ENCODE measurements at places on chromosomes 3 and 15.

- DNase-seq = no peak
These were observed at the start of gene SLC51B for GRCh38 chr15:65044724-65045481. Gene SLC51B, plus strand, starts transcription at chr15:65045387. Its CDS starts 4,618 bp downstream, at chr15:65050005.

GRCh38 chr3:144018776-144019175 is 47.2 kb downstream of the DIPK2A start:
- no peak for DNase-seq

GRCh38 chr3:116141724-116142123 is 303.6 kb downstream of the LSAMP start:
- no peak for DNase-seq

- DNase-seq = peak; percentile 40
These were observed 25.8 kb upstream of the RSL24D1 start for GRCh38 chr15:55222588-55222987.

- peak; percentile 63 for DNase-seq
These were observed at the start of gene SHF for GRCh38 chr15:45187894-45188830. Gene SHF, minus strand, starts transcription at chr15:45187966. Its CDS starts 15 bp downstream, at chr15:45187951.

DNA sequence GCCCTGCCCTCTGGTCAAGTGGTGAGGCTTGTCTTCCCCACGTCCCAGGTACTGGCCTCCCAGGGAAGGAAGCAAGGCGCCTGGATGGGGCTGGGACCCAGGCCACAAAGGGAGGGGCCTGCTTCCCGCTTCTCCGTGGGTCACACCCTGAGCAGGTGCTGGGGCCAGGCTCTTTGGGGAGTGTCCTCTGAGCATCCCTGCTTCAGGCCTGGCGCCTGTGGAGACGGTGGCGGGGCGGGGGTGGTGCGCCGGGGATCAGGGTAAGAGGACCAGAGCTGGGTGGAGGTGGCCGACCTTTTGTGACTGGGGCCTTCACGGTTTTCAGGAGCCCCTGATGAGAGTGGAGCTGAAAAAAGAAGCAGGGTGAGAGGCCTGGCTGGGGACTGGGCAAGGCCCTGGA is 3.6 kb downstream of the PLA2G4B start:
- DNase-seq = no peak

GRCh38 chr3:18389108-18389733 is 35.9 kb downstream of the SATB1 start:
- peak; percentile 51 for DNase-seq

GRCh38 chr15:58988006-58988785 is 733 bp downstream of the RNF111 start:
- DNase-seq = peak; percentile 62

- DNase-seq = no peak
These were observed 116.9 kb upstream of the GADL1 start for GRCh38 chr3:31011380-31011779.

GRCh38 chr3:177385831-177386301 is 188.6 kb upstream of the TBL1XR1 start:
- no peak for DNase-seq

GRCh38 chr15:35393398-35393797 is 152.6 kb downstream of the DPH6 start:
- DNase-seq = no peak

GRCh38 chr3:59877263-59878037 is 827.6 kb upstream of the CFAP20DC start:
- no peak for DNase-seq

GRCh38 chr3:124364317-124365020 is 365.8 kb upstream of the UMPS start:
- no peak for DNase-seq

DNA sequence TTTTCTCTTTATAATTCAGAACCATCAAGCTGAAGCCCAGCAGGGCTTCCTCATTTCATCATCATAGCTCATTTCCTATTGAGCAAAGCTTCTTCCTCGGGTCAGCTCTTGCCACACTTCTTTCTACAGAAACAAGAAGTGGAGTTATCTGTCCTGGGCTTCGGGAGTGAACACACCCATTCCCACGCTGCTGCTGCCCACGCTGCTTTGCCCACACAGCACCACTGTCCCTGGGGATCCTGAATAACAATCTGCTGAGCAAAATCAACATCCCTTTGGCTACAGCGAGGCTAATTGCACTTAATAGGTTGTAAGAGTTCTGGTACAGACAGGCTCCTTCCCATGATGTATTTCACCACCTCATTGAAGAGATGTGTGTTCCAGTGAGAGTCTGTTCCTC is 23.7 kb downstream of the CEP19 start:
- DNase-seq = no peak

- no peak for DNase-seq
These were observed 42.3 kb upstream of the ZNF280D start for GRCh38 chr15:56775641-56776040.

DNA sequence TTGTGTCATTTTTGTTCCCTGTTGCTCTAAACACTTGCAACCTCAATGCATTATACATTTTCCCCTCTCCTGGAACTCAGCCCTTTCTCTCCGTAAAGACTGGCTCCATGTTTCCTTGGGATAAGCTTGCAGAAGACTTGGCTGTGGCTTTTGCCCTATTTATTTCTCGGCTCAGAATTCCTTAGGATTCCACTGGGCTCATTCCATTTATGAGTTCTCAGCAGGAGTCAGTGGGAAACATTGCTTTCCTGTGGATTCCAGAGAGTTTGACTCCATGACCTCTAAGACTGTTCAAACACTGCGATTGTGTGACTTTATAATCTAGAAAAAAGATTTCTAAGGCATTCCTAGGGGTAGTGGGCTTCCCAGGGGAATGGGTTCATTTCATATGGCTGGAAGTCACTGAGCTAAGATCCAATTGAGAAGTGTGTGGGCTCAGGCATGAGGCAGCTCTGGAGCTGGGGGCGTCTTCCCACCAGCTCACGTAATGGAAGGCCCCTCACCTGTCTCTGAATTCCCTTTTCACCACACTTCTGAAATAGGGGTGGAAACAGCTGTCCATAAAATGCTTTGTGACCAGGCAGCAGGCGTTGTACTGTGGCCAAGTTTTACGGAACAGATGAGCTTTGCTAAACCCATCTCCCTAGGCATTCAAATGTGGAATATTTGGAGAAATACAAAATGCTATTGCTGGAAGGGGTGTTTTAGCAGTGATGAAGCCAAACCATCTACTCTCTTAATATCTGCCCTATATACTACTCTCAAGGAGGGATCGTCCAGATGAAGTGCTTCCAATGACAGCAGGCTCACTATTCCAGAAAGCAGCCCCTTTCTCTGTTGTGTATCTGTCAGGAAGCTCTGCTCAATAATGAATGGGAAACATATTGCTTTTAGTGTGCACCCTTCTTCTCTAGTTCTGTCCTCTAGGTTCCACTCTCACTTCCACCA is 91.8 kb upstream of the BCL6 start:
- no peak for DNase-seq

GRCh38 chr3:134606033-134607025 is 44.5 kb downstream of the KY start:
- no peak for DNase-seq

DNA sequence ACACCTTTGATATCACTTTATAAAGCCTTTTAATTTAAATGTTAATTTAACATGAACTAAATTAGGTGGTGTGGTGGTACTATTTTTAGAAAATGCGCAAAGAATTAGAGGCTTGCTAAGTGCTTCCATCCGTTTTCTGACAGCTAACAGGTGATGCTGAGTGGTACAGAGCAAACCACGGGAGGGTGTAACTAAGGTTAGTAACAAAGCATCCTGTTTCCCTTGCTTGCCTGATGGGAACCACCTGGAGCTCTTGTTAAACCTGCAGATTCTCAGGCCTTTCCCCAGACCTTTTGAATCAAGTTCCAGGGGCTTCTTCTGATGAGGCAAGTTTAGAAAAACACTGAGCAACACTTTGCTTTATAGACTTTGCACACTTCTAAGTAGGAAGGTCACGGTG is 101.0 kb downstream of the ATG7 start:
- no peak for DNase-seq

DNA sequence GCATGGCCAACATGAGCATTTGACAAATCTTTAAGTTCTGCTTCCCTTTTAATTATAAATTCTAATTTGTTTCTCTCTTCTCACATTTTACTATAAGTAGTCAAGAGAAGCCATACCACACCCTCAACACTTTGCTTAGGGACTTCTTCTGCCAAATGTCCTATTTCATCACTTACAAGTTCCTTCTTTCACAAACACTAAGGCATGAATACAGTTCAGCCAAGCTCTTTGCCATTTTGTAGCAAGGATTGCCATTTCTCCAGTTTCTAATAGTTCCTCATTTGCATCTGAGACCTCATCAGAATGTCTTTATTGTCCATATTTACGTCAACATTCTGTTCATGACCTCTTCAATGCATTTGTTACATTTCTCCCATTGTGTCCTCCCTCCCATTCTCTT is 29.4 kb downstream of the SLC22A14 start:
- DNase-seq = no peak

GRCh38 chr3:56118968-56119367 is 349.3 kb downstream of the ERC2 start:
- DNase-seq = no peak

- DNase-seq = no peak
These were observed 472.6 kb upstream of the CDIN1 start for GRCh38 chr15:36106640-36107335.

DNA sequence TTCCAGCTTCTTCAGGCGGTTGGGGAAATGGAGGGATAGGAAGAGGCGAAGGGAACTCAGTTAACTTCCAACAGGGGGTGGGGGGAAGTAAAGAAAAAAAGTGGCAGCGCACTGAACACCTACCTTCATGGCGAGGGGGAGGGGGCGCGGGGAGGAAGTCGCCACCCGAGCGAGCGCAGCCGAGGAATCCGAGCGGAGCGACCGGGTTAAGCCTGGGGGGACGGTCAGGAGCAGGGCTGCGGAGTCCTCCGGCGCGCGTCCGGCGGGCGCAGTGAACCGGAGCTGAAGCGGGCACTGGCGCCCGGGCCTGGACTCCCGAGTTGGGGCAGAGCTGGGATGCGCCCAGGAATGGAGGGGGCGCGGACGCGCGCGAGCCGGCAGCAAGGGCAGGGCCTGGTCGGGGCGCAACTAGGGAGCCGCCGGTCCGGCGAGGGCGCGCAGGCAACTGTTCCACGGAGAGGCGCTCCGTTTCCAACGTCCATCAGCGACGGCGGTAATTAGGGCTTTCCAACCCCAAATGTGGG is at the start of gene WNT5A:
Gene WNT5A (minus strand): TSS at position 450 of the 524 bp plus-strand sequence. CDS start 321 bp downstream, at position 129.
- DNase-seq = no peak

DNA sequence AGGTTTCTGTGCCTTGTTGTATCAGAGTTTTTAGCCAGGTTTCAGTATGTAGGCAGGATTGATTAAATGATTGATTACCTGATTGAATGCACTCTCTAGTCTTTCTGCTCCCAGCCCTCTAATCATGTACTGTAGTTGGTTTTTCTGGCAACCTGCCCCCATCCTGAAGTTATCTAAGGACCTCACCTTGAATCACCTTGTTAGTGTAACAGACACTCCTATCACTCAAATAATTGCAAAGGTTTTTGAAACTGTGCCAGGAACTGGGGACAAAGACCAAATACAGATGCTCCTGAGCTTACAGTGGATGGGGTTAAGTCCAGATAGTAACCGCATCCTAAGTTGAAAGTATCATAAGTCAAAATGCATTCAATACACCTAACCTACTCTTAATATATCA is 141.5 kb upstream of the EIF1B start:
- DNase-seq = no peak

GRCh38 chr3:67704322-67704721 is 49.9 kb upstream of the SUCLG2 start:
- peak; percentile 3 for DNase-seq

- DNase-seq = no peak
These were observed 47.2 kb downstream of the SLC12A8 start for GRCh38 chr3:125165189-125165947.

DNA sequence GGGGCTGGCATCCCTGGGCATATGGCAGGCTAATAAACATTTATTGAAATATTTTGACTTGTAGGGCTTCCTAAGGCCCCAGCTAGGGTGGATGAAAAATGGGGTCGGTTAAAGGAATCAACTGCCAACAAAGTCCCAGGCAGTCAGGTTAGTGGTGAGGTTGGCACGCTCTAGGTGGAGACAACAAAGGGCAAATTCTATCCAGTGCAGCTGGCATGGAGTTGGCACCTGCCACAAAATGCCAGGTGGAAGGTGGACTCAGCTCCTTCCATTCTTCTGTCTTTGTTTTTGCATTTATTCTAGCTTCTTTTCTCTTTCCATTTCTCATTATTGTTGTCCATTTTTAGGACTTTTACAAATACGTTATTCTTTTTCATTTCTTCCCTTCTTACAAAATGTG is 31.0 kb downstream of the LCMT2 start:
- no peak for DNase-seq

- DNase-seq = no peak
These were observed 21.3 kb downstream of the CHD2 start for GRCh38 chr15:92921215-92922131.

GRCh38 chr3:100105501-100105900 is 8.8 kb downstream of the FILIP1L start:
- no peak for DNase-seq

DNA sequence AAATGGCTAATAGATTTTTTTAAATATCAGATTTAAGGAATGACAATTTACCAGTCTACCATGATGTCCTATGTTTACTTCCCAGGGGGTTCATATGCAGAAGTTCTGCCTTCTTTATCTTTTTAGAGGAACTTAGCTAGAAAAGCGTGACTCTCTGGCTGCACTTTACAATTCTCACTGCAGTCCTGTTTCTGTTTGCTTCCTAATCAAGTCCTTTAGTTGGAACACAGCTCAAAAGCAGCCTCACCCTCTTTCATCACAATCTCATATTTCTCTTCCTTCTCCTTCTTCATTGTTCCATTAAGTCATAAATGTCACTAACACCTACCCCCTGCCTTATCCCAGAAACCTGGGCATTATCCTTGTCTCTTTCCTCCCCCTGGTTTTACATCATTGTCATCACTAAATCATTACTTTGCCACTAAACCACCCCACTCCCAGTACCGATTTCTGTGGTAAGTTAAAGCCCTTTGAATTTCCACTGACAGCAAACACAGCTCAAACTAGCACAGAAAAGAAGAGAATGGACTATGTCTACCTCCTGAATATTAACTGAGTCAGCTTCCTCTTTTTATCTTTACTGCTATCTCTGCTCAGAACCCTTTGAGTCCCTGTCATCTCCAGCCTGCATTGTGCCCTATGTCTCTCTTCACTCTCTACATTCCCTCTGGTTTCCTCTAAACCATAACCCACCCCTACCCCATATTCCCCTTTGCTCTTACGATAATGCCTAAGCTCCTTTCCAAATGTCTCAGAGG is 13.8 kb upstream of the PPP4R2 start:
- DNase-seq = no peak

- peak; percentile 5 for DNase-seq
These were observed 50.8 kb upstream of the CRTC3 start for GRCh38 chr15:90478846-90479481.

DNA sequence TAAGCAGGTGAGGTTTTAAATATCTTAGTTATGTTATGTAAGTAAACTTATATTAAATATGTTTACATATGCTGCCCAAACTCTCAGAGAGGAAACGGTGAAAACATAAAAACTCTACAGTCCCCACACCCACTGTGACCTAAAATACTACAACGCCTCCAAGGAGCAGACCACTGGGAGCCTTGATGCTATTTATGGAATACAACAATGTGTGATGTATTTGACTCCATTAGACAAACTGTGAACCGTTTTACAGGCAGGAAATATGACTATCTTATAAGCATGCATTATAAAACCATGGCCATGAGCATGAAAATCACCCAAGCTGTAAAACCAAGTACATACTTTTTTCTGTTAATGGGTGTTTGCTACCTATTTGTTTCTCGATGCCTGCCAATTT is 379.5 kb upstream of the TBL1XR1 start:
- DNase-seq = no peak

Data from CD4-positive, alpha-beta T cell treated with Interleukin-12 subunit alpha and Interleukin-12 subunit beta, for 1 hour (primary cell).